ENCODE measurements at places on chromosomes 5 and 9.

GRCh38 chr9:97186493-97186892 lies 121.0 kb upstream of the CCDC180 start:
- DNase-seq = no peak

- DNase-seq = no peak
These were observed 13.6 kb downstream of the SLF1 start for GRCh38 chr5:94632024-94632423.

- DNase-seq = no peak
These were observed 8.8 kb downstream of the PLGRKT start for GRCh38 chr9:5428794-5429528.

DNA sequence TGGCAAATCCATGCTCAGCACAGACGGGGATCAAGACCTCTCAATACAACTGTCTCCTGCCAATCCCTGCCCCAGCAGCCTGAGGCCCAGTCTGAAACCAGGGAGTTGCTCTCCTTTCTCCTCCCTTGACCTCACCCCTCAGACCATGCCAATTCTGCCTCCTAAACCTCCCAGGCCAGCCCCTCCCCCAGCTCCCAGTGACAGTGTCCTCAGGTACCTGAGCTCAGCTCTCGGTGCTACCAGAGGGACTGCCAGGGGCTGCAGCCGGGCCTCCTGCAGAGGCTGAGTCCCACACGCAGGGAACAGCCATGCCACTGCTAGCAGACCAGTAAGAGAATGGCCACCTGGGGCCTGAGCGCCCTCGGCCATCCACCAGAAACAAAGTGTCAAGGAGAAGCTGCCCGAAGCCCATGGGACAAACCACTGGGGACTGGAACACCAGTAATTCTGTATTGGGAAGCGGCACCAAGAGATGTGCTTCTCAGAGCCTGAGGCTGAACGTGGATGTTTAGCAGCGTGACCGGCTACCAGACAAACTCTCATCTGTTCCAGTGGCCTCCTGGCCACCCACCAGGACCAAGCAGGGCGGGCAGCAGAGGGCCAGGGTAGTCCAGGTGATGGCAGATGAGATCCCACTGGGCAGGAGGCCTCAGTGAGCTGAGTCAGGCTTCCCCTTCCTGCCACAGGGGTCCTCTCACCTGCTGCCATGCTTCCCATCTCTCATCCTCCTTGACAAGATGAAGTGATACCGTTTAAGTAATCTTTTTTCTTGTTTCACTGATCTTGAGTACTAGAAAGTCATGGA lies 557 bp upstream of the IL3 start:
- DNase-seq = no peak

DNA sequence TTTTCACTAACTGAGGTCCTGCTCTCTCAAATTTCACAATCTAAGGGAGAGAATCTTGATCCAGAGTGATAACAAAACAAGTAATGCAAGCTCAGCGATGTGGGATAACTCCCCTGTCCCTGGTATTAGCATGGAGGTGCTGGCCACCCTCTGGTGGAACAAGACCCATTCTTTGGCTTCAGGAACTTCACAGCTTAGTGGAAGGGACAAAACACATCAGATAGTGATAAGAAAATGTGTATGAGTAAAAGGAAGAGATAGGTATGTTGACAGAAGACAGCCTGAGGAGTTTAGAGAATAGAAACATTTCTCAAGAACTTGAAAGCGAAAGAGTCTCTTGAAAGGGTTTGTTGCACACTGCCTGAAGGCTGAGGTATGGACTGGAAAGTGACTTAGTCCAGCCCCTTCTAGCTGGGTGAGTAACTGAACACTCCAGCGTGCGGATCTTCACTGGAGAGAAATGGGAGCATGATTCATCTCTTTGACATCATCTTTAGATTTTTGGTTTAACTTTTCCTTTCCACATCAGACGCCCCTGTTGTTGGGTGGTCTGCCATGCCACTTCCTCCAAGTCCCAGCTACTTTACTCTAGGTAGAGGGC lies 25.4 kb upstream of the ZSWIM6 start:
- DNase-seq = peak; percentile 49

DNA sequence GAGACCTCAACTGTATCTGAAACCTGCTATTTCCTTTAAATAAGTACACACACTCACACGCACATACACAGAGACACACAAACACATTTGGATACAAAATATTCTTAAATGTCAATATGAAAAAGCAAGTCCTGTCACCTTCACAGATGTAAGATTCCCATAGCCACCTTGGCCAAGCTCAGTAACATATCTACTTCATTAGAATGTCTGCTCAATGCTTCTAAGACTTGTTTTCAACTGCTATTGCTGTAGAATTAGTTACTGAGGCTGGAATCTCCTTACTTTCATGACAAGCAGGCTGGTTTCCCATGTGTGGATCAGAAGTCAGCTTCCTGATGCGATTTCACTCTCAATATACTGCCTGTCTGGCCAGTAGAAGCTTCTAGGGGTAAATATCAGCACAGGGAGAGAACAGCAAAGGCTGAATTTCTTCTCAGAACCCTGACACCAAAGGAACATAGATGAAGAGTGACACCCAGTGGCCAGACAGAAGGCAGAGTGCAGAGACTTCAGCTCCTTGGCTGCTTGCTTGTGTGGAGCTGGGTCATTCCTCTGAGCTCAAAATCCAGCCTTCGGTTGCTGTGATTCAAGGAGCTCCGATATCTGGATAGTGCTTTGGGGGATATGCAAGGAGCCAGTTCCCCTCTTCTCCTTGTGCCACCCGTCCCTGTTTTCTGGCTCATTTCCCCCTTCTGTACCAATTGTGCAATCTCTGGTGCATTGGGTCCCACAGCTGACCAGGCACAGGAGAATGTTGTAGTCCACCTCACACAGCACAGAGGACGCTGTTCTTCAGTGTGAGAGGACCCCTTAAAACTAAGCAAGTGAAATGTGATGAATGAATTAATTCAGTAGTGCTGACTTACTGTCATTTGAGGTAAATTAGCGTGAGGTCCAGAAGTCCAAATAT lies 26.6 kb upstream of the ABLIM3 start:
- DNase-seq = peak; percentile 53

GRCh38 chr9:127540664-127541041 lies 71.4 kb upstream of the STXBP1 start:
- no peak for DNase-seq

- no peak for DNase-seq
These were observed 35.0 kb upstream of the DMRT1 start for GRCh38 chr9:806285-807156.

DNA sequence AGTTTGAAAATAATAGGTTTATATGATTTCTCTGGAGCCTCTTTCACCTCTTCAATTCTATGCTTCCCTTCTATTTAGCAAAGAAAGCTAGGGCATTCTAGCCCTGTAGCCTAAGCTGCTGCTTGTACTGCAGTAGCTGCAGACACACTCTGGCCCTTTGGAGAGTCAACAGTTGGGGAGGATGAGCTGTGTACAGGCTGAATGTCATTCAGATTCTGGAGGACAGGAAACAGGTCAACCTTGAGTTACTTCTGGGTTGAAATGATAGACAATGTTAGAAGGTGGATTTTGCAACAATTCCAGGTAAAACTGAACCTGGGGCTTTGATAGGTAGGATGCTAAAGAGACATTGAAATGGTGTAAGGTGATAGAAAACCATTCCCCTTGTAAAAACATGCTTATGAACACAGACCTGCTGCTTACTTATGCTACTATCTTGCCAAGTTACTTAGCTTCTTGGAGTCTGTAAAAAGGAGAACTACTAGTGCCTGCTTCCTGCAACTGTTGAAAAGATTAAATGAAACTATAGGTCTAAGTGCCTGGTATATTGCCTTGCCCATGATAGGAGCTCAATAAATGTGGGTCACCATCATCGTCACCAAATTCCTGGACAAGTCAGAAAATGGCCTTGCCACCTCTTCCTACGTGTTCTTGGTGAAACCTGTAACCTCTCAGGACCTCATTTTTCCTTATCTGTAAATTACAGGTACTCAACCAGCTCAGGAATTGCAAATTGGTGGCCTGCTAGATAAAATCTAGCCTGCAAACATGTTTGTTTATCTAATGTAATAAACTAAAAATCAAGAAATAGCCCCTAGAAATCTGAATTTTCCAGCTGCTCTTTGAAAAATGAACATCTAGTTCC lies 83.7 kb downstream of the GALNT10 start:
- no peak for DNase-seq

GRCh38 chr5:127009784-127010183 lies 20.6 kb downstream of the MARCHF3 start:
- DNase-seq = no peak

DNA sequence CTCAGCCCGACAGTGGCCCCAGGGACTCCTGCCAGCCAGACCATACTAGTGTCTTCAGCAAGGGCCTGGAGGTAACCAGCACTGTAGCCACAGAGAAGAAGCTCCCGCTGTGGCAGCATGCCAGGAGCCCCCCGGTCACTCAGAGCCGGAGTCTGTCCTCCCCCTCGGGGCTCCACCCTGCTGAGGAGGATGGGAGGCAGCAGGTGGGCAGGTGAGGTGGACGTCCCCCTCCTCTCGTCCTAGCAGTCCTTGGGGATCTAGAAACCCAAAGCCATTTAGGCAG lies 28.0 kb upstream of the LRRC14B start:
- no peak for DNase-seq

GRCh38 chr5:112208699-112209615 lies 210.1 kb downstream of the EPB41L4A start:
- no peak for DNase-seq

Data from GM04503 (cell line).